ENCODE measurements at places on chromosomes 16 and 17.

DNA sequence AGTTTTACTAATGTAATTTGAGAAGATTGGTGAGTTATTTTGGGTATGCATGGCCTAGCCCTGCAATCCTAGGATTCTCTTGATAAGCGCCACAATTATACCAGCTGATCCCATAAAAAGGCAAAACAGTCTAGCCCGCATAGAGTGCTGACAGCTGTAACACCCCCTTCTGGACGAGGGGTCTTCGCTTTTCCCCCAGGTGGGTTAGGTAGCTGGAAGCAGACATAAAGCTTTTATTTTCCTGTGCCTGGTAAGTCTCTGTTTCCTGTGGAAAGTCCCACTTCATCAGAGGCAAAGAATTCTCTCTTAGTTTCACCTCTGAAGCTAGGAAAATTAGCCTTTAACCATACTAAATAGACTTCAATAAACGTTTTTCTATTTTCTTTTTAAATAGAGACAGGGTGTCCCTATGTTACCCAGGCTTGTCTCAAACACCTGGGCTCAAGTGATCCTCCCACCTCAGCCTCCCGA lies 108.3 kb downstream of the YPEL2 start:
- no peak for DNase-seq

GRCh38 chr16:13553453-13553985 lies 366.4 kb upstream of the ERCC4 start:
- no peak for DNase-seq

DNA sequence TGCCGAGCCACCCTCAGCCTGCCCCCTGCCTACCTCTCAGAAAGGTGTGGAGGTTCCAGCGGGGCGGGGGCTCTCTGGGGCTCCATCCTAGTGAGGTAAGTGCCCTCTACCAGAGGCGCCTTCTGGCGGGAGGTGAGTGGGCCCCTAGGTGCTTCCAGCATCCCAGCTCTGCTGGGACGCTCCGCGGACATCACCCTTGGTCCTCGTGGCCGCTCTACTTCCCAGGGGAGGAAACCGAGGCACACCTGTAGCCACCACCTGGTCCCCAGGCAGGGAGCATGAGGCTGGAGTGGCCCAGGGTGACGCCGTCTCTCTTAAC lies 1.4 kb downstream of the MCRIP2 start:
- DNase-seq: no peak

- DNase-seq: no peak
Observed at GRCh38 chr16:67729636-67730248, 10.6 kb upstream of the GFOD2 start.

GRCh38 chr17:7239091-7240027 lies at the start of gene PHF23:
Gene PHF23 (minus strand): TSS chr17:7239457. CDS start chr17:7239279, 178 bp downstream.
- peak; percentile 91 for DNase-seq

DNA sequence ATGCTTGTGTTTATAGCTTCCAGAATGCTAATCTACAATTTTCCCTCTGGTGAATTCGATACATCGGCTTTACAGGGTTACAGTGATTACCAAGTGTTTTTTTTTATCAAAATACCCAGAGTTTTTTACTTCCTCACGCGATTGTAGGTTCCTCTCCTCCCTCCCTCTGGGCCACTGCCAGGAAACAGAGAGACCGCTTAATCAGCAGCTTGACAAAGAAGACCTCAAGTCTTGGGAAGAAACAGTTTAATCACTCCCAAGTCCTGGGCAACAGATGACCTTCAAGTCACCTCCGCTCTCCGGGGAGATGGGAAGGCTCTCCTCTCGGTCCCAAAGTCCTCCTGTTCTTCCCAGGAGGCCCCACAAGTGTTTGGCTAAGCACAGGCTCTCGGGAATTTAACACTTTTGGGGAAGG lies 23.5 kb downstream of the SMTNL2 start:
- DNase-seq: no peak

- DNase-seq: no peak
Observed at GRCh38 chr17:66966704-66967418, 2.4 kb downstream of the CACNG4 start.

DNA sequence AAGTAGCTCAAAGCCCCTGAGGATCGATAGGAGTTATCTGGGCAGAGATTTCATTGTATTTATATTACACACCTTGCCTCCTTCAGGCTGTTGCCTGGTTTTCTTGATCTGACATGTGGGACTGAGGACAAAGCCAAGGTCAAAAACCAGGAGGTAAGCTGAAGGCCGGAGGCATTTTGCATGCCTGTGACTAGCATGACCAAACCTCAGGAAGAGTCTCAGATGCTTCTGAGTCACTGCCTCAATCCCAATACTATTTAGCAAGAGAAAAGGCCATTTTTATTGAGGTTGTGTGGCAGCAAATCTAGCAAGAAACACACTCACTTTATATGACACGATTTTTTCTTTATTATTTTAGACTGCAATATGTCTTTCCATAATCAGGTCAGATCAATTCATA lies 968.1 kb downstream of the CDH11 start:
- no peak for DNase-seq

DNA sequence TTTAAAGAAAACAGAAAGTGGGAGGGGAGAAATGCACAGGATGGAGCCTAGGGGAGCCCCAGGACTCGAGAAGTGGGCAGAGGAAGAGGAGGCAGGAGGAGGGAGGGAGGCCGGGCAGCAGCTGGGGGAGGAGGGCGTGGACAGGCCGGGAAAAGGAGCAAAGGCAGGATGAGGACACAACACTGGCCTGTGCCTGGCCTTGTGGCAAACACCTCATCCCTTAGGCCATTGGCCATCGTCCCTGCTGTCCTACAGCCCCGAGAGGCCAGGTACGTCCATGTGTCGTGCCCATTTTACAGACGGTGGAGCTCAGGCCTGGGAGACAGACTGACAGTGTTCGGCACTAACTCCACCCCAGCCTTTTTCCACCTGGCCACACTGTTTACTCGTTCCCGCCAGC lies 15.9 kb downstream of the JPH3 start:
- DNase-seq: no peak

- DNase-seq: no peak
Observed at GRCh38 chr16:85232369-85233142, 120.3 kb upstream of the CIBAR2 start.

DNA sequence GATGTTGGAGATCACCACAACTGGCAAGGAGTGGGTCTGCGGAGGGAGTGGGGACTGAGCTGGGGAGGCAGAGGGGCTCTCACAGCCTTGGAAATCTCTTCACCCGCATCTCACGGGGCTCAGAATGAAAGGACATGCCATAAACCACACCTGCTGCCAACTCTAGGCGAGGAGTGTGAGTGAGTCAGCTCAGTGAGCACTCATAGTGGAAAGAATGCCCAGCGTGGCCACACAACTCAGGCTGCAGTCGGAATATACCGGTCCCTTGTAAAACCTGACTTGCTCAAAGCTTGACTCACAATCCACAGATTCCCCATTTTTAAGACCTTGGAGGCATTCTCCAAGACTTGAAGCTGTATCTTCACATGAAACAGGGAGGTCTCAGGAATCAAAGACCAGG lies 36.7 kb downstream of the STAT5A start:
- no peak for DNase-seq

GRCh38 chr17:43092901-43093300 lies 32.3 kb downstream of the BRCA1 start:
- DNase-seq: no peak

DNA sequence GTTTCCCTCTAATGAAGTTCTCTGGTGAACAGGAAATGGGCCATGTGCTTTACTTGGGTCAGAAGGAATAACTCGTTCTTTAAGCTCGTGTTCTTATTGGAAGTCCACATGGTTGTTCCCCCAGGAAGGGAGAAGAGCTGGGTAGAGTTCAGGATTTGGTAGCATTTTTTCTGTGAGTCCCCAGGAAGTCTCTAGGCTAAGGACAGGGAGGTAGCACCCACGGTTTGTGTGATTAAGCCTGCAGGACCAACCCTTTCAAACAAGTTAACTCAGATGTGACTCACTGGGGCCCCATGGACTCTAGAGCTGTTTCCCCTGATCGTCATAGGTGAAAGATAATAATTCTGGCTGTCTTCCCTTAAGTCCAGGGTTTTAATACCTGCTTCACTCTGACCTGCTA lies 16.4 kb downstream of the SAP30BP start:
- DNase-seq: no peak

- DNase-seq: no peak
Observed at GRCh38 chr16:73216932-73217331, 169.0 kb upstream of the ZFHX3 start.
